ENCODE measurements at places on chromosomes 4 and X.

DNA sequence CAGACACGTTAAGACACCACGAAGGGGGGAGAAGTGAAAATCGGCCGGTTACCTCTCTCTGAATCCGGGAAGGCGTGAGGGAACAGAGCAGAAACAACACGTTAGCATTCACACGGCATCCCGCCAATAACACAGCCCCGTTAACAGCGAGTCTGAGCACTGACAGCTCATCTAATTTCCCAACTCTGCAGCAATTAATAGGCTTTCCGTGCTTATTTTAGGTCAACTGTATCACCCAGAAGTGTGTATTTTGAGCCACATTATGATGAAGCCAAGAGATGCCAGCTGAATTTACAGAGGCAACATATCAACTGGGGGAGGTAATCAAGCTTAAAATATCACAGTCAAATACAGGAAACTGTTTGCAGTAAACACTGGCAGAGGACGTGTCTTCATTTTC lies 92.6 kb downstream of the NSUN7 start:
- DNase-seq = no peak

DNA sequence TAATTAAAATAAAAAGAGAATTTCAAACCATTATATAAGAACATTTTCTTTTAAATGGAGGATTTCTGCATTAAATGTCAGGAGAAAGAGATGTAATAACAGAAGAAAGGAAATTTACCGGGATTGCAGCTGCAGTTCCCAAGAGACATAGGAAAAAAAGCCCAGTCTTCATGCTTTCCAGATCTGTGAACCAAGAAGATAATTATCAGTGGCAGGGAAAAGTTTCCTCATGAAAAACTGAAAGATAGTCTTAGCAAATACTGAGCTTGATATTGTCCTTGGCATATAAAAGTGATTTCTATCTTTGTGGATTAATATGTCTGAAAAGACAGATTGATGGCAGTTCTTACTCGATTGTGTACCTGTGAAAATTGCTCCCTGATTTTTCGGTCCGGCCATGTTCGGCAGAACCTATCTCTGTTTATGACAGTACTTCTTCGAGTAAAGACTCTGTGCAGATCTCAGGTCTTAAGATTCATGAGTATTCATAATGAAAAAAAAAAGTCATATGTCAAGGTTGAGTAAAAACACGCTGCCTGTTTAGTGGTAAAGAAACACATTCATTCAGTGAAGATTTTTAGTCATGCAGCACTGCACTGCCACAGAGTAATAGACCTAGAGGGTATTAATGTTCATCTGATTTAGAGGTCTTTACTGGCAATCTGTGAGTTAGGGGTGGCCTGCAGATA lies 29.6 kb downstream of the SPARCL1 start:
- DNase-seq = no peak

DNA sequence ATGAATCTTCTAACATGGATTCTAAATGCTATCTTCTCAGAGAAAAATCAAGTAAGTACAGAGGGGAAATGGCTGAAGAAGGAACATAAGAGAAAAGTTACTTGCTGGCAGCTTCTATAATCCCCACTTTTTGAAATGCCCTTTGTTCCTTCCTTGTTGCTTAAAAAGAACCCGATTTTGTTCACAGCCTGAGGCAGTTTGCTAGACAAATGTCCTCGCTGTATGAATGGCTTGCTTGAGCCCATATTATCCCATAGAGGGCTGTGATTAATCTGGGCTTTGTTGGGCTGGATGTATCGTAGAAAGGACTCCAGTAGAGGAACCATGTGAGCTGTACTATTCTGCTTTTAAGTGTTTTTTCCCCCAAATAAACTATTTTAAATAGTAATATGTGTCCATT lies 134.3 kb upstream of the FGF13 start:
- no peak for DNase-seq

DNA sequence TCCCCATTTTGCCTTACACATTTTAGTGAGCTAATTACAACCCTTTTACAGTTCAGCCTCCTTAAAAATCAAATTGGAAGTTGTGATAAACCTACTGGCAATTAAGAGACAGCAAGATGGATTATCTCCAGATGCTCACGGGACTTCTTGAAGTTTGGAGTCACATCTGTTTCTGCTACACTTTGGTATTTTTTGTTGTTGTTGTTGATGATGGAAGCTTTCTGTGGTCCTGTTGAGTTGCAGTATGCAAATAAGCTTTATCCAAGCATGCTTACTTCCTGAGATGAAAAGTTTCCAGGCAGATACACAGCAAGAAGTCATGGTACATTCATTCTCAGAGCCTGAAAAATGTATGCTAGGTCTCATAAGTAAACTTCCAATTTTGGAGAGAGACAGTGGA lies 670.0 kb upstream of the AMOT start:
- DNase-seq = no peak

DNA sequence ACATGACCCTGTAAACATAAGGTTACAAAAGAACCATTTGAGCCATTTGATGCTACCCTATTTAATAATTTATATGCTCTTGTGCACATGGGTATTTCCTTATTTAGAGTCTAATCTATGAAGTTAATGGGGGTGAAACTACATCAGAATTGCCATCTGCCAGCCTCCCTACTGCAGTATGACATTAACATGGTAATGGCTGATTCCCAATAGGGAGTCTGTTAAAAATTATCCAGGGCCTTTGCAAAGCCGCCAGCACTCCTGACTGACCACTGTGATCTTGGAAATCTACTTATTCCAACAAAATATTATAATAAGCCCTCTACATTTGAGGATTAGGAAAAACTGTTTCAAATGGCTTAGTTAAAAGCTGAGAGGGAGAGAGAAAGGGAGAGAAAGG lies 153.7 kb downstream of the CLCN4 start:
- DNase-seq = no peak

DNA sequence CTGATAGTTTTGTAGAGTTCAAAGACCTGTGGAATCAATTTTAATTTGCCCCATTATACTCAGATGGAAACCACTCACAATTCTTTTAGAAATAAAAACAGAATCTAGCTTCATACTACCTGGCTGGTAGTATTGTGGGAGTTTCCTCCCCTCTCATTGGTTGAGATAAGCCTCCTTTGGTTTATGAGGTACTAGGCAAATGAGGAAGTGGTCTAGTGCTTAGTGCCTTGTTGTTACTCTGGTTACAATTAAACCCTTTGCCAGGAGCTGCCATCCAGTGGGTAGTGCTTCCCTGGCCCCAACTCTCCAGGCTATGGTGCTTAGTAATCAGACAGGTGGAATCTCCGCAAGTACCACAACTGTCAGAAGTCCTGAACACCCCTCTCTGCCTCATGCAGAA lies 118.3 kb downstream of the CDKL5 start:
- DNase-seq = no peak

GRCh38 chrX:137654481-137654880 lies 88.6 kb downstream of the ZIC3 start:
- DNase-seq = no peak

GRCh38 chr4:24226667-24227066 lies 336.8 kb upstream of the PPARGC1A start:
- DNase-seq = no peak

- no peak for DNase-seq
These were observed 215.3 kb upstream of the FAM9B start for GRCh38 chrX:9249051-9249846.

- no peak for DNase-seq
These were observed 388.3 kb downstream of the ADAM29 start for GRCh38 chr4:175306436-175306835.

GRCh38 chr4:166228112-166228511 lies 355.1 kb downstream of the TLL1 start:
- DNase-seq = no peak

DNA sequence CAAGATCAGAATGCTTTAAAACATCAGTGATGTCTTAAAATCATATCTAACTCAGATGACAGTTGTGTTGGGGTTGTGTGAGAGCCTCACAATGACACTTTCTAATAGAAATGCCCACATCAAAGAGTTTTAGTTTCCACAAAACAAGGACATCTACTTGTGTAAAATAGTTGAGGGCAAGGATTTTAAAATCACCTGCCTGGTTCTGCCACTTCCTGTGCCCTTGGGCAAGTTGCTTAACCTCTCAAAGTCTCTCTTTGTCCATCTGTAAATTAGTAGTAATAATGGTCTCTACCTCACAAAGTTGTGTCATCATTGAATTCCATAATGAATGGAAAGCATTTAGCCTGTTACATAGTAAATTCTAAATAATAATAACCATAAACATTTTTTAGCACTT lies 41.9 kb upstream of the RELL1 start:
- DNase-seq = peak; percentile 78

DNA sequence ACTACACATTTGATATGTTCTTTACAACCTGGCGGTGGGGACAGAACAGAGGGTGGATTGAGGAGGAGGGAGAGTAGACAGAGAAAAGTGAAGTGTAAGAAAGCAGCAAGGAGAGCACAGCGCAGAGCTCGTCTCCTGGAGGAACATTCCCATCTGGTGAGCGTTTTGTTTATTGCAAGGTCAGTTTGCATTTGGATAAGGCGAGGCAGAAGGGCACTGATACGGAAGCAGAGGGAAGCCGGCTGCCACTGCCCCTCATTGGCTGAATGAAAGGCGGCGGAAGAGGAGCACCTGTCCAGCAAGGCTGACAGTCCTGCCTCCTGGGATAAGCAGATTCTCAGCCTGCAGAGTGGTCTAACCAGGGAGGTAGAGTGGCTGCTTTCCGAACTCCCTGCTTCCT lies 83.2 kb downstream of the GPR143 start:
- no peak for DNase-seq

- no peak for DNase-seq
These were observed 1368.2 kb downstream of the STIM2 start for GRCh38 chr4:28228561-28229491.

GRCh38 chr4:183905081-183905592 lies at the start of gene STOX2:
STOX2 (plus strand) TSS chr4:183905307; CDS start chr4:183906791, 1,484 bp downstream.
- peak; percentile 26 for DNase-seq

GRCh38 chr4:120659616-120660170 lies 262.8 kb downstream of the PRDM5 start:
- DNase-seq = no peak

DNA sequence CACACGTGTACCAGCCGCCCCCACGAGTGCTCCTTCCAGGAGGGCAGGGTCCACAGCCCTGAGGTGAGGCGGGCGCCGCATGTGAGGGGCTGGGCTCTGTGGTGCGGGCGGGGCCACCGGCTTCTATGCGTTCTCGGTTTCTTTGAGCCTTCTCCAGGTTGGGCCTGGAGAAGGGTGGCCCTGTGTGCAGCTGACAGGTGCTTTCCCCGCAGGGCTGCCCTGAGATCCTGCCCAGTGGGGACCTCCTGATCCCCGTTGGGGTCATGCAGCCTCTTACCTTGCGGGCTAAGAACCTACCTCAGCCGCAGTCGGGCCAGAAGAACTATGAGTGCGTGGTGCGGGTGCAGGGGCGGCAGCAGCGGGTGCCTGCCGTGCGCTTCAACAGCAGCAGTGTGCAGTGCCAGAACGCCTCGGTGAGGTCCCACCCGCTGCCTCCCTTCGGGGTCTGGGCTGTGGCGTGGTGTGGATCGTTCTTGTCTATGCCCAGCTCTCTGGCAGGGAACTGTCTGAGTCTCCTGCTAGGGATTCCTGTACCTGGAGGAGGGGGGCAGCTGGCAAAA lies 6.8 kb downstream of the PLXNA3 start:
- DNase-seq = no peak

GRCh38 chr4:8394061-8394519 lies 46.4 kb downstream of the ACOX3 start:
- no peak for DNase-seq

- no peak for DNase-seq
These were observed 35.2 kb downstream of the RPA4 start for GRCh38 chrX:96918864-96919263.

GRCh38 chr4:142416711-142417275 lies 429.3 kb downstream of the INPP4B start:
- DNase-seq = no peak

DNA sequence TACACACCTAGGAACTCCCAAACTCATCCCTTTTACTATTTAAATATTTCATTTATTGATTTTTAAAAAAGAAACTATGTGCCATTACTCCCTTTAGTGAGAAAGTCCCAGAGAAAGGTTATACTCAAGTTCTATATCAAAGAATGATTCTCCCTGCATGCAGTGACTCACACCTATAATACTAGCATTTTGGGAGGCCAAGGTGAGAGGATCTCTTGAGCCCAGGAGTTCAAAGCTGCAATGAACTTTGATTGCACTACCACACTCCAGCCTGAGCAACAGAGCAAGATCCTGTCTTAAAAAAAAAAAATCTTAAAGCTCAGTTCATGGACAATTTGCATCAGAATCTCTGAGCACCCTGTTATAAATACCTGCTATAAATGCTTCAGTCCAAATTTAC lies 9.2 kb upstream of the RBPJ start:
- no peak for DNase-seq

- no peak for DNase-seq
These were observed 146.2 kb upstream of the HHIP start for GRCh38 chr4:144499777-144500176.

DNA sequence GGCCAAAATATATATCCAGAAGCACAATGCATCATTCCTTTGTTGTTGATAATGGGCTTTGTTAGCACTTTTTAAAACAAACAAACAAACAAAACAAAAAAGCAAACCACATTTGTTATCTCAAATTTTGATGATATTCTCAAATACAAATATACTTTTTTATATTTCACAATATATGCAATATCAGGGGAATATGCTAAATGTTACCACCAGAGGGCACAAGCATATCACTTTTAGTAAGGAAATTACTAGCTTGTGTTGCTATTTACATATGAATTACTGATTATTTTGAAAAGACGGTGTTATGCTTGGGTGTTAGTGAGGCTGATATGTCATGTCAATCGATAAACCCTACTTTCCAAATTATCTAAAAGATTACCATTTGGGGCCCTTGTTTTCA lies 29.1 kb downstream of the RIPPLY1 start:
- peak; percentile 4 for DNase-seq

GRCh38 chrX:79161655-79162054 lies 17.2 kb downstream of the GPR174 start:
- no peak for DNase-seq

Measured in HepG2 (cell line).